ENCODE measurements at places on chromosomes 1 and 21.
A peak's percentile ranks its signal among the peaks of the same experiment; 100 is the strongest.

DNA sequence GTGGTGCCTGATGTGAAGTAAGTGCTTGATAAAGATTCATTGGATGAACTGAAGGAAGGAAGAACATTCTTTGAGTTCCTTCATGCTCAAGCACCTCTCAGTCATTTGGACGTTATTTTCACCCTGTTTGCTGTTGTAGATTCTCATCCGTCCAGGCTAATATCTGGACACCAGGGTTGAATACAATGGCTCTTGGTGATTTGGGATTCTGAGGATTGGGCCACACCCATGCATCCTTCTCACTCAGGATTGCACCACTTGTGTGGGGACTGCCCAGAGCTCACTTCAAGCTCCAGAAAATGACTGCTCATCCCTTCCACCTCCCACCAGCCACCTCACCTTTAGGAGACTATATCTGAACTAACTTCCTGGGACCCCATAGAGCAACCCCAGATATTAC is 117.1 kb upstream of the IPO9 start:
- no peak for DNase-seq

DNA sequence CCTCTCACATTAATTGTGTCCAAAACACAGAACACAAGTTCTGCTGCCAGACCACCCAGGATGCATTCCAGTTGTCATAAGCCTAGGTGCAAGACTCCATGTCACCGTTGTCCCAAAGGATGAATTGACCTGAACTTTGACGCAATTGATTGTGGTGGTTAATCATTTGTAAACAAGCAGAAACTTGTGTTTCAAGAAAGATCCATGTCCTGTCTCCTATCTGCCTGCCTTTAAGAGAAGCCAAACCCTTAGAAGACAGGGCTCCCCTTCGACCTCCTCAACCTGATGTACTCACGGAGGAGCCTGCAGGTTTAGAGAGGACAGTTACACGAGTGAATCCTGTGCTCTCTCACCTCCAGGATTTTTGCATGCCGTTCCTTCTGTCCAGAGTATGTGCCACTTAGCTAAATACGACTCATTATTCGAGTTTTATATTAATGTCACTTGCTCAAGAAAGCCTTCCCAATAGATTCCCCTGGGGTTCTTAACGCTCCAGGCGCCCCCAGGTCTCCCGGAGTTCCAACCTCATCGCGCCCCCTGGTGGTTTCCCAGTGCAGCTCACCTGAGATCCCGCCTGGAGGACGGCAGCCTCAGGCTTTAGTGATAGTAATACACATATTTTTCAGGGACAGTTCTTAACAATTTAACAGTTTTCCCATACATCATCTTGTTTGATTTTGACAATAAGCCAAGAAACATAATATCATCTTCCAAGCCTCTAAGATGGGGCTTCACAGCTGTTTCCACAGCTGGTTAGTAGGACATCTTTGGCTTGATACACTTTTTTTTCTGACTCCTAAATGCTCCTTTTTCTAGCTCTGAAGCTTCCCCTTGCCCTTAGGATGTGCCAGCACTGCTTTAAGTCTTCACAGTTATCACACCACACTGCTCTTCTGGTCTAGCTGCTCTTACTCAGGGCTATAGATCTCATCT is 2.4 kb upstream of the C8B start:
- DNase-seq = no peak

- DNase-seq = no peak
Measured at GRCh38 chr1:74611887-74612286, 61.7 kb downstream of the ERICH3 start.

GRCh38 chr1:203135636-203136305 is 8.2 kb downstream of the ADORA1 start:
- DNase-seq = no peak

GRCh38 chr1:59020151-59020997 is 236.5 kb upstream of the JUN start:
- peak; percentile 53 for DNase-seq

DNA sequence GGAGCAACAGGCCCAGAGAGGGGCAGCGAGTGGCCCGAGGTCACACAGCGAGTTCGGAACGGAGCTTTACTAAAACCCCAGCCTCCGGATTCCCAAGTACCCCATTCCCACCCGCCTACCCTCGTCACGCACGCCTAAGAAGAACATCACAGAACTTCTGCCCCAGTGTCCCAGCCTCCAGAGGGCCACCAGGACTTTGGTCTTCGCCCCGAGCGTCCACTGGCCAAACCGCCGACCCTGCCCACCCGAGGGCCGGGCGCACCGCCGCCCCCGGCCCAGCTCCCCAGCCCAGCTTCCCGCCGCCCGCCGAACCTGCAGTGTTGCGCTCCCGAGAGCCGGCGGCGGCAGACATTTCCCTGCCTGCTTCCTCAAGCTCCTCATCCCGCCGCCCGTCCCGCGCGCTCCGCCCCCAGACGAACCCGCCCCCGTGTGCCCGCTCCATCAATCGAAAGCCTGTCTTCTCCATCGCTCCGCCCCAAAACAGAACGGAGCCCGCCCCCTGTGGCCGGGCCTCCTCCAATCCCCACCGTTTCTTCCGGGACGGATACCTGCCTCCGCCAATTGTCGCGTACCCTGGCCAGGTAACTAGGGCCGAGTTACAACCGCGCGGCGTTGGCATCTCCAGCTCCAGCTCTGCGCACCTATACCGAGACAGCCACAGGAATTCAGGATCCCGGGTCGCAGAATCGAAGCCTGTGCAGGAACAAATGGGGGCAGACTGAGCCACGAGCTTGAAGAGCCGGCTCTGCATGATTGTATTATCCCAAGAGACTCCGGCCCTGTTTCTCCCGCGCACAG is 15.3 kb downstream of the INPP5B start:
- DNase-seq = peak; percentile 98

DNA sequence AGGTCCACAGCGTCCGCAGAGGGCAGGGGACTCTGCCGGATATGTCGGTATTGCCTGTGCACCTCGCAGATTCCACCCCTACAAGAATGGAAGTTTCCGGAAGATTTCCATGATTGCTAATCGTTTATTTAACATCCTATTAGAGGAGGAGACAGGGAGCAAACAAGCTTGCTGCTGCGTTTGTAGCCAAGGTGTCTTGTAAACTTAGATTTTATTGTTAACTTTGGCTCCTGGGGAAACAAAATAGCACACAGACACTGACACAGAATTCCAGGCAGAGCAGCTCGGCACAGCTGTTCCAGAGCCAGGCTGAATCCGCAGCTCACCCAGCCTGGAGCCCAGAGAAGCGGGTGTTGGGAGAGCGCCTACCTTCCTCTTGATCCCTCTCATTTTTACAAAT is 75.7 kb downstream of the AJAP1 start:
- DNase-seq = no peak

- DNase-seq = no peak
Measured at GRCh38 chr1:117828201-117828600, 101.2 kb downstream of the GDAP2 start.

GRCh38 chr1:228488818-228489674 is 1.9 kb downstream of the RNF187 start:
- DNase-seq = no peak

- DNase-seq = no peak
Measured at GRCh38 chr21:29246614-29247013, 52.1 kb upstream of the BACH1 start.

- DNase-seq = no peak
Measured at GRCh38 chr1:224087286-224087794, 26.6 kb upstream of the FBXO28 start.

DNA sequence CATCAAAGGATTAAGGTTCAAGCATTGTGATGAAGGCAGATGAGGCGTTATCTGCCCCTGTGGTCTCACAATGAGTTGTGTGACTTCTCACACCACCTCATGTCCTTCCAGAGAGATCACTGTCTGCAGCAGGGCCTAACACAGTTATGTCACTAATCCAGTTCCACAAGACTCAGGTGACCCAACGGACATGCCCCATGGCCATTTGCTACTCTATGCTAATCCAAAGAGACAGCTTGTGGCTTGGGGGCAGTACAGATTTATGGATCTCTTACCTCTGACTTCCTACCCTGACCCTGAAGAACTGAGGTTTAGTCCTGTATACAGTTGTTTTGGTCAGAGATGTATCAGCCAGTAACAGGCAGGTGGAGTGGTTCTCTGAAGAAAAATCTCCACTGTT is 147.1 kb downstream of the GLUL start:
- DNase-seq = no peak

- DNase-seq = no peak
Measured at GRCh38 chr1:87246436-87246835, 82.2 kb upstream of the LMO4 start.

DNA sequence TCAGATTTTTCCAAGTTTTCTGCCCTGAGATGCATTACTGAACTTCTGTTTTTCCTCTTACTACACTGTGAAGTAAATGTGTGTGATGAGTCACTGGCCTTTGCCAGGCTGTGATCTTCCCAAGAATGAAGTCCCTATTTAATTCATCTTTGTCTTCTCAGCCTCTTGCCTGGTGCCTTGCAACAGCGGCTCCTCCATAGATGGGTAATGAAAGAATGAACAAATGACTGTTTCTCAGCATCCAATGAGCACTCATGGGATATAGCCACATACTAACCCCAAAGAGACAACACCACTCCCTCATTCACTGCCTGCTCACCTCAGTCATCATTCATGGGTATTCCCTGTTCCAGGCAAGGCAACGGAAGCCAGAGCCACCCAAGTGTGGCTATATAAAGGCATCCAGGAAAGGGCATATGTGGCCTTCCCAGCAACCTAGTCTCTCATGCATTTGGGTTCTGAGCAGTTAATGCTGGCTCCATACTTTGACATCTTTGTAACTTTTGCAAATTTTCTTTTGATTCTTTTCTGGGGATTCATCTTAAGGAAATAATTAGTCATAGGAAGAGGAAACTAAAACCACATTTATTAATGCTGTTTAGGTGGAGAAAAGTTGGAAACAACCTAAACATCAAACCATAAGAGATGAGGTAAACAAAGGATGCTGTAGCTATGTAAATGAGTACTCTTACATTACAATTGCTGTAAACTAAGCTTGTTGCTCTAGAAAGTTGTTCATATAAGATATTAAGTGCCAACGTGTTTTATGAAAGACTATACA is 71.9 kb downstream of the HIVEP3 start:
- DNase-seq = no peak

DNA sequence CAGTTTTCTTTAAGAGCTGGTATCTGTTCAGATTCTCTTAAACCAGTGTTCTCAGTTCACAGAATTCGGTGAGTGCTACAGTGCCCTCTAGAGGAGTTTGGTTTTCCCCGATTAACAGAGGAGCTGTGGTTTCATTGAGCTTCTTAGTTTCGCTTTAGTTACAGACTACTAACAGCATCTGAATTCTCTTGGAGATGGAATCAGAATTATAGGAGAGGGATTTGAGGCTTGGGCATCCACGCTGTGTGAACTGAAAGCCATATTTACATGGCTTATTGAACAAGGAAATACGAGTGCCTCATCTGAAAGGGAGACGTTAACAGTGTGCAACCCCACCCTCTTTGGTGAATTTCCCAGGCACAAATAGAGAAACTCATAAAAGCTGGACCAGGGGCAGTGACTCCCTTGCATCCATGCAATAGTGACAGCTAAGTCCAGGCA is 202.0 kb downstream of the USH2A start:
- peak; percentile 68 for DNase-seq

- DNase-seq = no peak
Measured at GRCh38 chr1:154857441-154858215, 12.5 kb downstream of the KCNN3 start.

GRCh38 chr21:17479606-17480005 is 33.2 kb upstream of the CXADR start:
- no peak for DNase-seq

- no peak for DNase-seq
Measured at GRCh38 chr1:65458730-65459396, 38.4 kb downstream of the LEPR start.

DNA sequence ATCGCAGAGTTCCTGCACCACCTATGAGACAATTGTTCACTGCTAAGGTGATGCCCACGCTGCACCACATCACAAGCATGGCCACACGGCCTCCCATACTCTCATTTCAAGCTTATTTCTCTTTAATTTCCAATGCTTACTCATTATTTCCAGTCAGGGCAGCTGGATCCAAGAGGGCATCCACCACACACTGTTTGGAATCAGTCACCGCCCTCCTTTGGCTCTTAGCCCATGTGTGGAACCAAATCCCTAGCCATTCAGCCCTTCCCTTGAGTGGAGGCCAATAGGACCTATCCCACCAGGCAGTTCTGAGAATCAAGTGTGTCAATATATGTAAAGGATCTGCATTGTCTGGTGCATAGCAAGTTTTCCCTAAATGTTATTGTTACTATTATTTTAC is 26.3 kb upstream of the PALMD start:
- no peak for DNase-seq

GRCh38 chr1:226001963-226002666 is 3.0 kb upstream of the SDE2 start:
- no peak for DNase-seq

- no peak for DNase-seq
Measured at GRCh38 chr1:85047144-85047471, 1.2 kb downstream of the MCOLN3 start.

DNA sequence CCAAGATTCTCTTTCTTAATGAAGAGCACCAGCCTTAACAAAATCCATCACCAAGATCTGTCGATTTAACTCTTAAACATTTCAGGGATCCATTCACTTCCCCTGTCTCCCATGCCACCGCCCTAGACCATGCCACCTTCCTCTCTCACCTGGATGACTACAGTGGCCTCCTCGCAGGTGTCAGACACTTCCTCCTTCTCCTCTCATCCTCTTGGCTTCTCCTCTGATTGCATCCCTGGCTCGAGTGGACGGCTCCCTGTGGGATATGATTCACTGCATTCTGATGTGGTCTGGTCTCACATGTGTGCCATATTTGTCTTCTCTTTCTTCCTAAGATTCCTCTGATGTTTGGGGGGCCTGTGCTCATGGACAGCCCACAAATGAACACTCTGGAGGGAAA is 66.4 kb upstream of the KLHDC7A start:
- DNase-seq = peak; percentile 59

GRCh38 chr1:54854381-54855020 is 32.5 kb downstream of the DHCR24 start:
- DNase-seq = no peak
